ENCODE measurements at places on chromosomes 1 and 21.

- no peak for DNase-seq
These were observed 7.0 kb downstream of the ARPC5 start for GRCh38 chr1:183628537-183628936.

DNA sequence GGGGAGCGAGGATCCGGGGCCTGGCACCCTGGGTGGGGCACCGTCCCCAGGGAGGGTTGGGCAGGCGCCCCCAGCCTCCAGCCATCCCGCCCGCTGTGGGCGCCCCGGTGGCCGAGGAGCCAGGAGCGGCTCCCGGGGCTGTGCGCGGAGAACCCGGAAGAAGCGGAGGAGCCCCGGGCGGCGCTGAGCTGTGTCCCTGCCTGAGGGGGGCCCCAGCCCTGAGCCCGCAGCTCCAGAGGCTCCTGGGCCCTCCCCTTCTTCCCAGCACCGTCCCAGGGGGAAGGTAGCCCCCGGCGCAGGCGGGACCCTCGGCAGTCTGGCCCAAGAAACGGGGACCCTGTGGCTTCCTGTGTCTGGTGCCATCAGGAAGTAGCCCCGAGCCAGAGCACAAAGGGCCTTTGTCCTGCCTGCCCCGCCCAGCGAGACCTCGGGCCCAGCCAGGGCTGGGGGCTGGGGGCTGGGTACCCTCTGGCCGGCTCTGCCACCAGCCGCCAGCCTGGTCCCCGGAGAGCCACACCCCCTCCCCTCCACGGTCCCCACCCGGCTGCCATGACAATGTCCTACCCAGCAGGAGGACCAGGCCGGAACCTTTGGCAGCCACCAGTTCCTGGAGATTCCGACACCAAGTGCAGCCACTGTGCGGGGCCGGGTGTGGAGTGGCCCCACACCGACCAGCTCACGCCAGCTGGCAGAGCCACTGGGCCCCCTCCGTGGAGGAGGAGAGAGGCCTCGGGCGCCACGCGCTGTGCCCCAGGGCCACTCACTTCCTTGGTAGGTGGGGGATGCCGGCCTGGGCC, 15.6 kb upstream of the TTLL10 start:
- no peak for DNase-seq

DNA sequence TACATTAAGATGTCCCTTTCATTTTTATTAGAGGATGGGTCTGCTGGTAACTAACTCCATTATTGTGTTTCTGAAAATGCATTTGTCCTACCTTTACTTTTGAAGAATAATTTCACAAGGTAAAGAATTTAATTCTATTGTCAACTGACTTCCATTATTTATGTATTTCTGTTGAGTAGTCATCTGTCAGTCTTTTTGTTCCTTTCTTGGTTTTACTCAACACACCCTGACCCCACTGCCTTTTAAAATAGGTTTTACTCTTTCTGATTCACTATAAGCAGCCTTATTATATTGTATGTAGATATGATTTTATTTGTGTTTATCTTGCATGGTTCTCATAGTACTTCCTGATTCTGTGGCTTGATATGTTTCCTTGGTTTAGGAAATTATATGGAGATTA, 237.5 kb downstream of the TGFB2 start:
- no peak for DNase-seq

DNA sequence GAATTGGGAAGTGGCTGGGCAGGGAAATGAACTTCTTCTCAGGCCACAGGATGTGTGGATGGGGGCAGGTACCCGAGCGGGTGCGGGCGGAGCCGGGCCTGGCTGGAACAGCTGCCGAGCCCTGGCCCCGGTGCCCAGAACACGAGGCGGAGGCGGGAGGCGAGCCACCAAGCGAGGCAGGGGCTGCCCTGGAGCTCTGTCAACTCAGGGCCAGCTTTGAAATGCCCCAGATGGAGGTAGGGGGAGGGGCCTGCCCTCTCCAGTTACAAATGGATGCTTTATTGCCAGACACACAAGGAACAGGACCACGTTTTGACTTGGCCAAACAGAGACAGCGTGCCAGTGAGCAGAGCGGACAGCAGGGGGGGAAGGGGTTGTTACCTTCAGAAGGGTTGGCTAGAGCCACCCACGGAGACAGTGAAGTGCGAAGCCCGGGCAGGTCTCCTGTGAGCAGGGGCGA, 240.4 kb downstream of the SDCCAG8 start:
- DNase-seq, result no peak

DNA sequence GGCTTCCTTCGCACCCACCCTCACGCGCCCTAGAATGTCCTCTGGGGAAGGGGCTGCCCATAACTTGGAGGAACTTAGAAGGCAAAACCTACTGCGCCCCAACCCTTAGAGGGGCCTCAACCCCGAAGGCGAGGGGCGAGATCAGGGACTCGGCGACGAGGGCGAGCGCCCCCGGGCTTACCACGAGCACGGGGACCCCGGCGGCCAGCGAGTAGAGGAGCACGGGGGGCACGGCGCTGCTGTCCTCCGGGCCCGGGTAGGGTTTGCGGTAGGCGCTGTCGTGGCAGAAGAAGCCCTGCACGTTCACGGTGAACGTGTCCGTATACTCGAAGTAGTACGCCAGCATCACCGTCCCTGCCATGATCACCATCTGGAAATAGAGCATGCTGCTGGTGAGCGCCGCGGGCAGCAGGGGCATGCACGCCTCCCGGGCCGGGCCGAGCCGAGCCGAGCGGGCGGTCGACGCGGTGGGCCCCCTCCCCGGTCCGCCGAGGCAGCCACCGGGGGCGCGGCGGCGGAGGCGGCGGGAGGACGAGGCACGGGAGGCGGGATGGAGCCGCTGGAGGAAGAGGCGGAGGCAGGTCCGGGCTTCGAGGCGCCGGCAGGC, 304 bp downstream of the PLPPR5 start:
- DNase-seq, result no peak

DNA sequence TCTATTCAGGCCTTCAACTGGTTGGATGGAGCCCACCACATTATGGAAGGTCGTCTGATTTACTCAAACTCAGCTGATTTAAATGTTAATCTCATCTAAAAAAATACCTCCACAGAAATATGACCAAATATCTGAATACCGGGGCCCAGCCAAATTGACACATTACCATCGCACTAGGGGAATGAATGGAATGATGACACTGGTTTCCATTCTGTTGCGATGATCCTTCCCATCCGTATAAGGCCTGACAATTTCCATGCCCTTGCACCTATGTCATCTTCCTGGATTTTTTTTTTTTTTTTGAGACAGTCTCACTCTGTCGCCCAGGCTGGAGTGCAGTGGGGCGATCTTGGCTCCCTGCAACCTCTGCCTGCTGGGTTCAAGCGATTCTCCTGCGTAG, 397.5 kb downstream of the KIF26B start:
- DNase-seq, result no peak

DNA sequence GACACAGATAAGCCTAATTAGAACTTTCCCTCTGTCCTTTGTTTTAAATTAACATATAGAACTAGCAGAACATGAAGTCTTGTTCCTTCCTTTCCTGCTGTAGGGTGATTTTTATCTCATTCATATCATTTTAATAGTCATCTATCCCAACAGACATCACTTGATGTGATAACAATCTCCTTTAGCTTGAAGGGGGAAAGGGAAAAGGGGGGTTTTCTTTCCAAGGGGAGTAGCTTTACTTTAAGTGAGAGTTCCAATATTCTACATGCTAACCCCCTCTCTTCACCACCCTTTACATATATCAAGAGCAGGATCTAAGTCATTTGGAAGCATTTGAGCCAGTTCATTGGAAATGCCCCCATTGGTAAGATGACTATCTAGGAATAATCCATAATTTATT, 241.9 kb downstream of the HHIPL2 start:
- DNase-seq, result no peak

- no peak for DNase-seq
These were observed 61.9 kb downstream of the WNT9A start for GRCh38 chr1:227885648-227886502.

- peak; percentile 5 for DNase-seq
These were observed 230.5 kb upstream of the ZRANB2 start for GRCh38 chr1:71311376-71311775.

DNA sequence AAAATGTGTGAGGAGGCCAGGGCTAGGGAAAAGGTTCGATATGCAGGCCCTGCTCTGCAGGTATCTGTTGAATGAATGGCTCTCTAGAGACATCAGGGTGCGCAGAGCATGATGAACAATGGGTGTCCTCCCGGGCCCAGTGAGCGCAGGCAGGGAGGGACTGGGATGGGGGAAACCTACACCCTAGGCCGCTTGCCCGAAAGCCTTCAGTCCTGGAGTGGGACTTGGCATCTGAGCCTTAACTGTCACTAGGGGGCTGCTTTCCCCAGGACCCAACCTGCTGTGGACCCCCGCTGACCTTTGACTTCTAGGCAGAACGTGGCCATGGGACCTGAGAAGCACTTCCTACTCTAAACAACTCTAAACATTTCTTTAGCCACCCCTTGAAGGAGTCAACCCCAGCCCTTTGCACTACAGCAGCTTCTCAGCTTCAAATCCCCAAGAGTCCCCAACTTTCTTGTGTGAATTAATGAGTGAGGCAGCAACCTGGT, 444 bp upstream of the MAP3K6 start:
- no peak for DNase-seq

GRCh38 chr1:113850127-113850796, 21.2 kb downstream of the PTPN22 start:
- DNase-seq, result no peak

- no peak for DNase-seq
These were observed 481.0 kb downstream of the OMA1 start for GRCh38 chr1:58065520-58065919.

GRCh38 chr1:54500107-54500431, 48.0 kb upstream of the ACOT11 start:
- no peak for DNase-seq

DNA sequence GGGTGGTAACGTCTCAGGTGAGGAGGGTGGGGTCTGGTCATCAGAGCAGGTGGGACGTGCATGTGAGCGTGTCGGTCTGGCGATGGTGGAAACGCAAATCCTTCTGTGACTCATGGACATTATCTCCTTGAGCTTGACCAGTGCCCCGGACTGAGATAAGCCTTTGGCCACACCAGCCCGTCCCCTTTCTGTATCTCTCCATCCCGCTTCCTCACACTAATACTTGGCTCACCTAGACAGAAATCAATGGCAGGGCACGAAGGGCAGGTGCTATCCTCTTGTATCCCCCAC, 7.9 kb upstream of the AQP10 start:
- DNase-seq, result no peak

GRCh38 chr1:31264790-31265386, 25.2 kb upstream of the NKAIN1 start:
- DNase-seq, result no peak

GRCh38 chr1:237250055-237250454, 208.1 kb downstream of the RYR2 start:
- DNase-seq, result no peak

DNA sequence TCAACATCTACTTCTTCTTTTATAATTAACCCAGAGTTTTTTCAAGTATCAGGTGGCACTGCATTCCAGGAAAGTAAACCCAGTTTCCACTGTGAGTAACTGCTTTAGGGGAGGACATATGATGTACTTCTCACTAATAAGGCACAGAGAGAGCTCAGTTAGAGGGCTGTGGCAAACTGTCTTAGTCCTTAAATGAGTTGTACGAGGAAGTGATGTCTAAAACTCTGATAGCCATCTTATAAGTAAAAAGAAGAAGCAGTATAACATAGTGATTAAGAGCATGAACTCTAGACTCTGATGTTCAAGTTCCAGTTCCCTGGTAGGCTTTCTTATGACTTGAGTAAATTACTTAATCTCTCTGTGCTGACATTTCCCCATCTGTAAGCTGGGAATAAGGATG, 58.7 kb upstream of the PTGS2 start:
- DNase-seq, result no peak

Data from BJ (cell line).